NCI-H526 (cell line): ENCODE measurements at places on chromosomes 12 and 14.

DNA sequence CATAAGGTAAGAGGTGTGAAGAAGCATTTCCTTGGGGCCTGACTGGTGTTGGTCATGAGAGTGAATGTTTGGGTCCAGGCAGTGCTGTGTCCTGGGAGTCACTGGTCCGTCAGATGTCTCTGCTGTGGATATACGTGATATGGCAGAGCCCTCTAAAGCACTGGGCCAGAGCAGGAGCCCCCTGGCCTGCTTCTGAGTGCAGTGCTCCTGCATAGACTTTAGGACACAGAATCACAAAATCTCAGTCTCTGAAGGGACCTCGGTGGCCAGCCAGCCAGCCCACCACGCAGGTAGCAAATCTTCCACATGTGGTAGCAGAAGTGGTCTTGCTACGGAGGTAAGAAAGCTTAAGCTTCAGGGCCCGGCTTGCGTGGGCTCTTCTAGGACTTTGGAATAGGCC lies 18.5 kb upstream of the AQP2 start:
- no peak for DNase-seq

GRCh38 chr12:49019443-49020324 lies 1.1 kb upstream of the PRKAG1 start:
- no peak for DNase-seq

DNA sequence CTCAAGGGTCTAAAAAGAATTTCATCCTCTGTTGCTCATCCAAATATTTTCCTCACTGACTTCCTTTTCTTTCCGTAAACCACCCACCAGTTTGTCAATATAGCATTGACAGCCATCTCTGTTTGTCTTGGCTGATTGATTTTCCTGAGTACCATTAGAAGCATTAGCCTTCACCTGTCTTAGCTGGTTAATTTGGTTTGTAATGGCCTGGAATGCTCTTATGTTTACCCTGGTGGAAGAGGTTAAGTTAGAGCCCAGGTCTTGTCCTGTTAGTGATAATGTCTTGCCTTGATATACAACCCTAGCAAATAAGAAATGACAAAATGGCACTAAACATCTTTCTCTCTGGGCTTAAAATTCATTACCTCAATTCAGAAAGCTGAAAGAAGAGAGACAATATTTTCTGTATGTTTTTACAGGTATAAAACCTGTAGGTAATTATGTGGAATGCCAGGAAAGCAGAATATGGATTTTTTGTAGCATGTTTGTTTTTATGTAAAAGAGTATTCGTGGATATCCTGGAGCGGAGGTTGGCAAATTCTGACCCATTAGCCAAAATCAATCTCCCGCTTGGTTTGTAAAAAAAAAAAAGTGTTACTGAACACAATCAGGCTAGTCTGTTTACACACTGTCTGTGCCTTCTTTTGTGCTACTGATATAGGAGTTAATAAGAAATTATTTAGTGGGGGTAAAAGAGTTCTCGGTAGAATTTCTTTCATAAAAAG lies 224.4 kb upstream of the DAAM1 start:
- DNase-seq: peak; percentile 23

DNA sequence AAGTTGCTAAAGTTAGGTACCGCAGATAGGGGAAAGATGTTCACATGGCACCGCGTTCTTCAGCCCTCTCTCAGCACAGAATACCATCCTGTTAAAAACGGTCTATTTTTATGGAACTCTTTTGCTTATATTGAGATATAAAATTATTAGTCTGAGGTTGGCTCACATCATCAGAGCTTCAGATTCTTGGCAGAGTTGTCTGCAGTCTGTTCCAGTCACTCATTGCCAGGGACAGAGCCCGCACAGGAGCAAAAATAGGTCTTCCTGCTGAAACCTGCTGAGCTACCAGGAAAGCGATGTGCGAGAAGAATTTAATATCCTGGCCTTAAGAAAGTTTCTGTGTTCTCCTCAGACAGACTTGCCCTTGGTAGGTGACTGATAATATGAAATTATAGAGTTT lies 249.8 kb downstream of the VRK1 start:
- no peak for DNase-seq

- peak; percentile 73 for DNase-seq
Observed at GRCh38 chr12:47900131-47901062, 4.4 kb downstream of the VDR start.

GRCh38 chr14:60348211-60348610 lies 99.2 kb downstream of the PPM1A start:
- no peak for DNase-seq

DNA sequence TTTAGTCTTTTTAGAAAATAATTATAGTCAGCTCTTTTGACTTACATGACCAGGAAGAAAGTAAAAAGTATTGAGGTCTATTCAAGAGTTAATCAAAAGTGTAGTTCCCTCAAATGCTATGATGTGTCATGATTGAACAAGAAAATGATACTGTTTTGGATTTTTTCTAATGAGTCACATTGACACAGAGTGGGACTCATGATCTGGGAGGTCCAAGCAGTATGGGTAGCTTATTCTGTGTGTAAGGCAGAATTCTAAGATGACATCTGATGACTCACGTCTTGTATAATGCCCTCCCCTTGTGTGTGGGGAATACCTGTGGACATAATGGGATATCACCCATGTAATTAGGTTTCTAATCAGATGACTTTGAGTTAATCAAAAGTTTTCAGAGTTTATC lies 178.1 kb upstream of the DDHD1 start:
- no peak for DNase-seq

DNA sequence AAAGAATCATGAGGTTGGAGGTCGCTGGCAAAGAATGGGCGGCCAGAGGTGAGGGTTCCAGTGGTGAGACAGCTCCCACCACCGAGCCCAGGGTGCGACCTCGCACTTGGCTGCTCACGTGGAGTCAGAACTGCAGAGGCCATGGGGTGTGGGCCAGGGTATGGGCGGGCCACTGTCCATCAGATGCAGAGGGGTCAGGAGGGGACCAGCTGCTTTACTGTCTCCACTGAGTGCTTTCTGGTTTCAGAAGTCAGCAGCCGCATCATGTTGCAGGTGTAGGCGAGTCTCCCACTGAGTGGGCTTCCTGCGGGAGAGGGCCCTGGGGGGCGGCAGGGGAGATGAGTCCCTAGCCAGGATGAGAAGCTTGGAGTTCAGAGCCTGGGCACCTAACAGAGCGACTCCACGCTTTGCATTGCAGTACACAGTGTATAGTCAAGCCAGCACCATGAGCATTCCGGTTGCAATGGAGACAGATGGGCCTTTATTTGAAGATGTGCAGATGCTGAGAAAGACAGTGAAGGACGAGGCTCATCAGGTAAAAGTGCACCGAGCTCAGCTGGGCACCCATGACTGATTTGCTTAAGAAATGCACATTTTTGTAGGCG lies 46.9 kb upstream of the DYNC1H1 start:
- peak; percentile 54 for DNase-seq

- no peak for DNase-seq
Observed at GRCh38 chr14:68113343-68113930, 293.9 kb downstream of the RAD51B start.

GRCh38 chr12:112716099-112717093 lies 75.2 kb upstream of the RPH3A start:
- peak; percentile 24 for DNase-seq
